ENCODE measurements at places on chromosomes 7 and 10.

GRCh38 chr10:75544386-75544785 is 113.0 kb downstream of the LRMDA start:
- no peak for DNase-seq

- DNase-seq, result no peak
Measured at GRCh38 chr10:70562036-70562755, 40.3 kb downstream of the PRF1 start.

GRCh38 chr7:116493449-116493848 is 6.1 kb upstream of the CAV2 start:
- no peak for DNase-seq

- no peak for DNase-seq
Measured at GRCh38 chr7:120677535-120677934, 180.4 kb downstream of the TSPAN12 start.

- DNase-seq, result no peak
Measured at GRCh38 chr10:3225561-3225960, 53.0 kb upstream of the PITRM1 start.

GRCh38 chr10:99530108-99531025 is 2.4 kb upstream of the NKX2-3 start:
- no peak for DNase-seq

DNA sequence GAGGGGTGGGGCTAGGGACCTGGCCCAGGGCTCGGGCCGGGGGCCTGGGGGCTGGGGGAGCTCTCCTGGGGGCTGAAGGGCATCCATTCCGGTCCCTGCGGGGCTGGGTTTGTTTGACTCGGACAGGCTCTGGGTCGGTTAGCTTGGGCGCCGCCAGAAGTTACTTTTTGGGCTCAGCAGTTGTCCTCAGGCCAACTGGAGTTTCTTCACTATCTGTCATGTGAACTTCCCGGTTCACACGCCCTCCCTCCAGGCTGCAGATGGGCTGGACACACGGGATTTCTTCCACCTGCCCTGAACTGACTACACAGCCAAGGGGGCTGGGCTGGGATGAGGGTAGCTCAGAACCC is 3.8 kb downstream of the SLC4A2 start:
- DNase-seq, result no peak

DNA sequence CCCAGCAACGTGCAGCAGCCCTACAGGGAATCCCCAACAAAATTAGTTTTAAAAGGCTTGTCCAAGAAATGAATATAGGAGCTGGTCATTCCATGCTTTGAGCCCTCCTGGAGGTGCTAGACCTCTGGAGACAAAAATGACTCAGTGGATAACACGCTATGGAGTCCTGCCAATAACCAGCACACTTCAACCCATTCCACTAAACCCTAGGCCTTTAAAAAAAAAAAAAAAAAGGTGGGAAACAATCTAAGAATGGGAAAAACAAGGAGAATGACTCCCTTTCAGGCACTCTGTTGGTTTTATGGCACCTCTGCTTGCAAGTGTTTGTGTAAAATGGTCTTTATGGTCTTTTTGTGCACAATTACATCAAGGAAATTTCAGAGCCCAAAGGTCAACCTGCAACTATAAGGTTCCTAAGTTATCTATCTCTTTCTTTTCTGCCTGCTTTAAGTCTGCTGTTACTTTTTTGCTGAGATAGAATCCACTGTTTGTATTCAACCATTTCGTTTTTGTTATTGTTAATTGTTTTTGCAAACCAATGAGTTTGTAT is 21.3 kb downstream of the AVL9 start:
- no peak for DNase-seq

DNA sequence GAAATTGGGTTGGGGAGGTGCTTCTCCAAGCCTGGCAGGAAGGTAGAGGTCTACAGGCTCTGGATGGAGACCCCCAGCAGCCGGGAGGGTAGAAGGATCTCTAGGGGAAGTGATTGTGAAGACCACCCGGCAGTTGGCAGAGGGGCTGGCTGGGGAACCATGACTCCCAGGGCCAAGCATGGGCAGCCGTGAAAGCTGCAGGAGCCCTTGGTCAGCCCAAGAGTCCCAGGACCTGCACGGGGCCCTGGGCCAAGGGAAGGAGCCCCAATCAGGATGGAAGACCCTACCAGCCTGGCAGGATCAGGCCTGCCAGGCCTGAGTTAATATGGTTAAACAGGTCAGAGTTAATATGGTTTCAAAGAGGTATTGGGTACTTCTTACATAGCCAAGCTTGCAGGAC is 126.3 kb upstream of the NANOS1 start:
- no peak for DNase-seq

- no peak for DNase-seq
Measured at GRCh38 chr10:27696466-27696865, 49.2 kb downstream of the MKX start.

GRCh38 chr10:56383806-56384205 is 22.7 kb upstream of the ZWINT start:
- DNase-seq, result no peak

DNA sequence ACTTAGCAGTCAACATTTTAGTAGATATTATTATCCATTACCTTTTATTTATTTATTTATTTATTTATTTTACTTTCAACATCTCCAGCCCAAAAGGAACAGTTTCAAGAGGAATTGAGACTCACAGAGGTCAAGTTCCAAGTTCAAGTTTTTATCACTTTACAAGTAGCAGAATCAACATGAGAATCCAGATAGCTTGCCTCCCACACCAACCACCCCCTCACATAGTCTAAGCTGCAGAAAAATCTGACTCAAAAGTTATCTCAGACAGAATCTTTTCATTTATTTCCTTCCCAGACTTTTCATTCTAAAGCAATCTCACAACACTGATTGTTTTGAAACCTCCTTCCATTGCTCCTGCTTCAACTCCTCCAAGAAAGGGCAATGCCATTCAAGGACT is 129.6 kb downstream of the GRM3 start:
- no peak for DNase-seq

All from stimulated activated CD8-positive, alpha-beta memory T cell treated with anti-CD3 and anti-CD28 coated beads, Interleukin-7, amount 100 ng/mL, for 24 hours (primary cell).